ENCODE measurements at places on chromosomes 4 and X. TPM values are rescaled to one million over a fixed set of nuclear protein-coding genes. Genes with fewer than 3 reads are reported as not detected.

DNA sequence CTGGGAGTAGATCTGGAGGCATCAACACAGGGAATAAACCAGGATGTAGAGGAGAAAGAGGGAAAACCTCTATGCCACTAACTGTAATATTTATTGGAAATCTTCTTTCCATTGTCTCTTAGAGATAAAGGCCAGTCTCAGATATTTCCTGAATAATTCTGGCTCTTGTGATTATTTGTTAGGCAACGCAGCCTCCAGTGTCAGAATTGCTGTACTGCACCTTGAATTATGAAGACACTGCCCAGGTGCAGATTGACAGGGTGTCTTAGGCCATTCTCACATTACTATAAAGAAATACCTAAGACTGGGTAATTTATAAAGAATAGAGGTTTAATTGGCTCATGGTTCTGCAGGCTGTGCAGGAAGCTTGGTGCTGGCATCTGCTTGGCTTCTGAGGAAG is 100.7 kb upstream of the ZDHHC15 start:
- no peaks in the 10 kb centered on the region for H3K27me3 ChIP-seq
- no peaks in the 10 kb centered on the region for H3K36me3 ChIP-seq
- DNase-seq, result no peak
- H3K4me1 ChIP-seq, result no peaks in the 10 kb centered on the region

GRCh38 chrX:39440799-39441284 is 639.6 kb downstream of the MID1IP1 start:
- H3K4me3 ChIP-seq, result no peak overlapping the region
- H3K27me3 ChIP-seq, result no peaks in the 10 kb centered on the region
- peaks cover 6% of the 10 kb centered on the region for H3K4me1 ChIP-seq
- no peak overlapping the region for H3K27ac ChIP-seq
- peak; percentile 28 for DNase-seq

DNA sequence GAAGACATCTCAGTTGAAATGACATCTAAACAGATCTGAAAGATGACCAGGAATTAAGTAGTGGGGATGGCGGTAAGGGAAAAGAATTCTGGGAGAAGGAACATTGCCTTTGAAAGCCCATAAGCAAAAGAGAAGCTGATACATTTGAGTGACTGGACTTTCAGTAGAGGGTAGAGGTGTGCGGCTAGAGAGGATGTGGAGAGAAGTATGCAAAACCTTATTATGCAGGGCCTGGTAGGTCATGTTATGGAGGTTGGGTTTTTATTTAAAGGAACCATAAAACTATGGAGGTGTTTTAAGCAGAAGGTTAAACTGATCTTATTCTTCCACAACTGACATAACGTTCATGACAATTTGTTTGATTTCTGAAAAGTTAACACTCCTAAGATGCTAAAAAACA is 36.3 kb downstream of the RPS6KA3 start:
- no peak overlapping the region for H3K27ac ChIP-seq
- no peaks in the 10 kb centered on the region for H3K36me3 ChIP-seq
- no peaks in the 10 kb centered on the region for H3K27me3 ChIP-seq
- no peaks in the 10 kb centered on the region for H3K4me1 ChIP-seq

- peaks cover 23% of the 10 kb centered on the region for H3K4me1 ChIP-seq
- no peaks in the 10 kb centered on the region for H3K36me3 ChIP-seq
- DNase-seq, result no peak
- peaks cover 55% of the 10 kb centered on the region for H3K27me3 ChIP-seq
- H3K27ac ChIP-seq, result no peak overlapping the region
These were observed 375 bp downstream of the FGFR3 start for GRCh38 chr4:1793496-1793840.

DNA sequence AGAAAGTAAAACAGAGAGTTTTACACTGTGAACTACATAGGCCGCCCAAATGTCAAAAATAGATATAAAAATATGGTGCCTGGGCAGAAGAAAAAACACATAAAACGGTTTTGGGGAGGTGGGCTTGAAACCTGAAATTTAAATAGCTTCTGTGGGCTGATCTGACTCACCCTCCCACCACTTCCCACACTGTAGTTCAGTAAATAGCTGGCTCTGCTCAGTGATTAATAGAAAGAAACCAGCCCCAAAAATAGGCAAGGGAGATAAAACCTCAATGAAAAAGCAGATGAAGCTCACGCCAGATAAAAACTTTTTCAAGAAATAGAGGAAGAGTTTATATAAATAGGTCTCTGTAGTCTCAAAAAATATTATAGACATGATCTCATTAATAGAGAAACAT is 13.2 kb upstream of the COX7B2 start:
- H3K4me3 ChIP-seq, result no peak overlapping the region
- no peak overlapping the region for H3K27ac ChIP-seq
- no peaks in the 10 kb centered on the region for H3K4me1 ChIP-seq
- H3K27me3 ChIP-seq, result no peaks in the 10 kb centered on the region
- no peak for DNase-seq

GRCh38 chrX:29090811-29091210 is 503.6 kb downstream of the IL1RAPL1 start:
- H3K27ac ChIP-seq, result no peak overlapping the region
- no peak overlapping the region for H3K4me3 ChIP-seq
- H3K36me3 ChIP-seq, result no peaks in the 10 kb centered on the region
- H3K4me1 ChIP-seq, result no peaks in the 10 kb centered on the region
- H3K27me3 ChIP-seq, result no peaks in the 10 kb centered on the region

DNA sequence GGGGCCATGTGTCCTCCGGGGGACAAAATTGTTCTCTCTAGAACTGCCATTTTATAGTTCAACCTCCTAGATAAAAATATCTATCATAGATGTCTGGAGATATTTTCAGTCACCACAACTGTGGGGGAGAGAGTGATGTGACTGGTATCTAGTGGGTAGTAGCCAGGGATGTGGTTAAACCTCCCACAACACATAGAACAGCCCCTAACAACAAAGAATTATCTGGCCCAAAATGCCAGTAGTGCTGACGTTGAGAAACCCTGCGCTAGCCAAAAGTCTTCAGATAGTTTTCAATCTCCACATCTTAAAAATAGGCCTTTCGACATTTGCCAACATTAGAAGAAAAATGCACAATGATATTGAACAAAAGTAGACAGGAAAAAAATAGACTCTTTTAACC is 19.0 kb upstream of the SUPT20HL2 start:
- H3K27me3 ChIP-seq, result no peaks in the 10 kb centered on the region
- no peaks in the 10 kb centered on the region for H3K36me3 ChIP-seq
- no peak overlapping the region for H3K4me3 ChIP-seq
- H3K27ac ChIP-seq, result no peak overlapping the region
- no peaks in the 10 kb centered on the region for H3K4me1 ChIP-seq
- DNase-seq, result no peak

GRCh38 chrX:118736394-118737010 is 9.1 kb downstream of the IL13RA1 start:
- no peak overlapping the region for H3K27ac ChIP-seq
- H3K27me3 ChIP-seq, result no peaks in the 10 kb centered on the region

DNA sequence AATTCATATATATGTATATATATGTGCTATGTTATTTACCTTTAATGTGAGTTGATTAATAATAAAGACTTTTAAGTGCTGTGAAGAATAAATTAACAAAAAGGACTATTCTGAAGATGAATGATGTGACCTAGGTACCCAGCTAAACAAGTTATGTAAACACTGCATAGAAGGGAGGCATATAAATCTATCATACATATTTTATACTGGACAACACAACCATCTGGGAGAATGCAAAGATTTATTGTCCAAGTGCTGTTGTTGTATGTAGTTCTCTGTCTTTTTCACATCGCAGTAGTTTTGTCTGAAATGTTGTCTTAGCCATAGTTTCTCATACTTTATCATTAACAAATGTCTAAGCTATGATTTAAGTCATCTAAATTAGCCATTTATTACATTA is 337.6 kb downstream of the PCDH18 start:
- H3K27me3 ChIP-seq, result no peaks in the 10 kb centered on the region
- no peak for DNase-seq
- no peaks in the 10 kb centered on the region for H3K4me1 ChIP-seq

- peak overlapping the region; percentile 85 for H3K27ac ChIP-seq
- no peak overlapping the region for H3K4me3 ChIP-seq
- no peaks in the 10 kb centered on the region for H3K27me3 ChIP-seq
- no peak for DNase-seq
- no peaks in the 10 kb centered on the region for H3K36me3 ChIP-seq
These were observed 72.7 kb upstream of the DCLK2 start for GRCh38 chr4:150005537-150005936.

- H3K4me3 ChIP-seq, result no peak overlapping the region
- no peak for DNase-seq
- H3K27me3 ChIP-seq, result no peaks in the 10 kb centered on the region
- no peaks in the 10 kb centered on the region for H3K36me3 ChIP-seq
These were observed 167.4 kb upstream of the TACR3 start for GRCh38 chr4:103887191-103887590.

Gene ODAM
- 6.4 TPM for total RNA-seq

Gene CPE
- total RNA-seq, result 64.5 TPM

DNA sequence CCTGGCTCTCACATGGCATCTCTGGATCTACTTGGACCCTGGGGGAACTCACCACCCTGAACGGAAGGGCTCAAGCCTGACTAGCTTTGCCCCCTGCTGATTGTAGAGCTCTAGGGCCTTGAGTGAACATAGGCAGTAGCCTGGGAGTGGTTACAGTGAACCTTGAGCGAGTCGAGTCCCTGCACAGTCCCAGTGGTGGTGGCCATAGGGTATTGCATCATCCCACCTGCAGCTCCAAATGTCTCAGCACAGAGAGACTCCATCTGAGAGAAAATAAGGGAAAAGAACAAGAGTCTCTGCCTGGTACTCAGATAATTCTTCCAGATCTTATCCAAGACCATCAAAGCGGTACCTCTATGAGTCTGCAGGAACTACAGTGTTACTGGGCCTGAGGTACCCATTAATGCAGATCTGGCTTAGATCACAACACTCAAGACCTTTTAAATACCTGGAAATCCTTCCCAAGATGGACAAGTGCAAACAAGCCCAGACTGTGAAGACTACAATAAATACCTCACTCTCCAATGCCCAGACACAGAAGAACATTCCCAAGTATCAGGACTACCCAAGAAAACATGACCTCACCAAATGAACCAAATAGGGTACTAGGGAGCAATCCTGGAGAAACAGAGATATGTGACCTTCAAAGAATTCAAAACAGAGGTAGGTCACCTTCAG is 167.5 kb upstream of the TET2 start:
- H3K27ac ChIP-seq, result no peak overlapping the region
- no peaks in the 10 kb centered on the region for H3K36me3 ChIP-seq
- H3K4me3 ChIP-seq, result no peak overlapping the region
- no peak for DNase-seq
- H3K4me1 ChIP-seq, result no peaks in the 10 kb centered on the region

GRCh38 chr4:26369581-26369980 is 48.8 kb downstream of the RBPJ start:
- H3K36me3 ChIP-seq, result no peaks in the 10 kb centered on the region
- no peak for DNase-seq
- H3K4me1 ChIP-seq, result peaks cover 51% of the 10 kb centered on the region

Gene STATH
- not detected for total RNA-seq

Gene MUC7
- not detected for total RNA-seq

GRCh38 chrX:32045149-32045548 is 973.3 kb upstream of the FTHL17 start:
- H3K4me1 ChIP-seq, result no peaks in the 10 kb centered on the region
- no peak overlapping the region for H3K27ac ChIP-seq
- H3K27me3 ChIP-seq, result no peaks in the 10 kb centered on the region
- no peak for DNase-seq
- H3K4me3 ChIP-seq, result no peak overlapping the region

DNA sequence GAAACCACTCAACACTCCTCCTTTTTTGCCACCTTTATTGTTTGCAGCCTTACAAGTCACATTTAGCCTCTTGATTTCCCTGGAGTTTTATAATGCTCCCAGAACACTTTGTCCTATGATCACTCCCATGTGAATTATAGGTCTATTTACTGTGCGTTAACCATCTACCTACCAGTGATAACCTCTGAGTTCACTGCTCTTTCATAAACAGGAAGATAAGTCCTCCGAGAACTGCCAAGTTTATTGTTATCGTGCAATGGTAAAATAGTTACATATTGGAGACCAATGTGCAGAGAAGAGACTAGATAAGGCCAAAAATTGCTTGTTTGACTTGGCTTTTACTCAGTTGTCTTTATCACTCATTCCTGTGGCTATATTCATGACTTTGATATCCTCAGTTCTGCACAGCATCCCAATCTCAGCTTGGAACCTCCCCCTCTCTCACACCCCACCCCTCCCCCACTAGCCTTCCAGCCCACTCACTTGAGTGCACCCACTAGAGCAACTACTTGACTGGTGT is 12.9 kb upstream of the NUDT9 start:
- H3K4me1 ChIP-seq, result no peaks in the 10 kb centered on the region
- no peaks in the 10 kb centered on the region for H3K36me3 ChIP-seq
- H3K27ac ChIP-seq, result no peak overlapping the region
- no peak for DNase-seq

Gene SHISA3
- 2.5 TPM for total RNA-seq

DNA sequence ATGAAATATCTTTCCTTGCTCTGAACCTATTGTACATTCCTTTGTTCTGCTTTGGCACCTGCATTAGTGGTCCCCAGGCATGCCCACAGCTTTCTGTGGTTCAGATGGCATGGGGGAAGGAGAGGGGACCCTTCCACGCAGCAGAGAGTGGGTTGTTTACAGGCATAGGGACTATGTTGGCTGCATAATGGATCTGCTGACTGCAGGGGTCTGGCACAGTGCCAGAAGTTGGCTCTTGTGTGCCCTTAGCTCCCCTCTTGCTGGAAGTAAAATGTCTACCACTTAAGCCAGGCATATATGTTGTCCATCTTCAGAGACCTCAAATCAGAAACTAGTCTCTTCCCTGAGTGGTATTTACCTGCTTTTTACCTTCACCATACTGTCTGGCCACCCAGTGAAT is 651.9 kb upstream of the PCDH7 start:
- no peaks in the 10 kb centered on the region for H3K36me3 ChIP-seq
- no peak overlapping the region for H3K27ac ChIP-seq
- no peaks in the 10 kb centered on the region for H3K4me1 ChIP-seq
- DNase-seq, result peak; percentile 32
- H3K27me3 ChIP-seq, result no peaks in the 10 kb centered on the region
- H3K4me3 ChIP-seq, result no peak overlapping the region

DNA sequence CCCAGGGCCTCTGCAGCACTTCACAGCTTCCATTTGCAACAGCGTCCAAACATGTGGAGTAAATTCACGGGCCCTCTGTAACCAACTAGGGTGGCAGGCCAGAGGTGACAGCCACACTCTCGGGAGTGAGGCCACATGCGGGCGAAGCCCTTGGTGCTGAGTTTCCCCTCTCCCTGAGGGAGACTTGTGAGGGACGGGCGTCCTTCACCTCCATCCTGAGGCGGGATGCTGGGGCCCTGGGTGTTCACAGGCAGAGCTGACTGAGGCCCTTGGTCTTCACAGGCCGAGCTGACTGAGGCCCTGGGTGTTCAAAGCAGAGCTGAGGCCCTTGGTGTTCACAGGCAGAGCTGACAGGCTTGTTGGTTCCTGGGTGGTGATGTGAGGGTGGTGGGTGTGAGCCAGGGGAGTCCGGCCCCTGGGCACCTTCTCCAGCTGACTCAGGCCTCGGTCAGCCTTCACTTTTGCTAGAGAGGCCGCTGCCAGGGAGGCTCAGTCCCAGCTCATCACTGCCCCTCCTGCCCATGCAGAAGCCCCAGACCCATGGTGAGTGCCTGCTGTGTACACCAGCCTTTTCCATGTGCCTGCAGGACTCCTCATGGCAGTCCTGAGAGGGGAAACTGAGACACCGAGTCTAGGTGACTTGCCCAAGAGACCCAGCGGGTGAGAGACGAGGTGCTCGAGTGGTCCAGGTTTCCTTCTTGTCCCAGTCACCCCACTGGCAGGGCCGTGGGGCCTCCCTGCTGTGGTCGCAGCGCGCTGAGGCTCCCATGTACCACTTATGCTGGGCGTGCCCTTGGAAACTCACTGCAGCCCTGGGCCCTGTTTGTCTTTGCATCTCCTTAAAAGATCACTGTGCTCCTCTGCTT is 8.5 kb downstream of the WFS1 start:
- H3K27me3 ChIP-seq, result no peaks in the 10 kb centered on the region
- H3K4me1 ChIP-seq, result no peaks in the 10 kb centered on the region
- H3K4me3 ChIP-seq, result no peak overlapping the region
- H3K36me3 ChIP-seq, result peaks cover 30% of the 10 kb centered on the region
- no peak for DNase-seq

All from sigmoid colon (tissue), 7 donors.